GM23248 (cell line): ENCODE measurements at places on chromosomes 1 and 21. TPM values are rescaled to one million over a fixed set of nuclear protein-coding genes. Genes with fewer than 3 reads are reported as not detected.

GRCh38 chr1:115748401-115749150 is 19.9 kb downstream of the CASQ2 start:
- DNase-seq: peak; percentile 65

- DNase-seq: peak; percentile 75
Measured at GRCh38 chr1:85134583-85135391, 66.0 kb downstream of the SYDE2 start.

Gene KANK4
- total RNA-seq: 0.25 and 0.32 TPM in 2 replicates

DNA sequence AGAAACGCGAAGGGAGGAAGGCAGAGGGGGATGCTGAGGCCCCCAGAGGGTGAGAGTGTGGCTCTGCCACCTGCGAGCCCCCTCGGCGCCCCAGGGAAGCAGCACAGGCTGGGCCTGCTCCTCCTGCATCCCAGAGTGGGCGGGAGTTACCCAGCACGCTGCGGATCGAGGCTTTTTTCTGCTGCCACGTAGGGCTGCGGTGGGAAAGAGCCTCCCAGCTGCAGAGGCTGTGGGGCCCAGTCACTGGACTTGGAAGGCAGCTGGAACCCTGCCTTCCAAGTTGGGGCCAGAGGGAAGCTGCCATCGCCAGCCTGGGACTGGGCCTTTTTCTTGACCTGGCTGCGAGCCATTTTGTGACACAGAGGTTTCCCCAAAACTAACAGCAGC is 2.3 kb upstream of the GRIK3 start:
- DNase-seq: peak; percentile 20

DNA sequence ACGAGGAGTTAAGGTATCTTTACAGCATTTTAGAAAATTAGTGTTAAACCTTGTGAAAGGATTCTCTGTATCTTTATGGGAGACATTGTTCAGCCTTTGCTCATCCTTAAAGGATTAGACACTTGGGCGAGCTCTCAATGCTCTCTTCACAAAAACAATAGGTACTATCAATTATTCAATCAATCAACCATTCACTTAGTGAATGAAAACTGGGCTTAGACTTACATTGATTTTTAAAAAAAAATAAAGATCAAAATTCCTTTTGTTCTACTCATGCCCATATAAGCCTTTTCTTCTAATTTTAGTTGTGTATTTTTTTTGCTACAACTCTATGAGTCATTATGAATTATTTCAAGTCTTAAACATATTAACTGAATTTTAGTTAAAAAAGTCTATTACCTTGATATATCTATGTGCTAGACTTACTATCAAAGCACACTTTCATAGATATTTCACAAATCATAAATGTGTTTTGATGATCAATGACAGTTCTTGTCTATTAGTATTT is 181.2 kb downstream of the DPYD start:
- peak; percentile 52 for DNase-seq
